Iris pigment epithelial cell (primary cell): ENCODE measurements at places on chromosomes 3 and 15.

DNA sequence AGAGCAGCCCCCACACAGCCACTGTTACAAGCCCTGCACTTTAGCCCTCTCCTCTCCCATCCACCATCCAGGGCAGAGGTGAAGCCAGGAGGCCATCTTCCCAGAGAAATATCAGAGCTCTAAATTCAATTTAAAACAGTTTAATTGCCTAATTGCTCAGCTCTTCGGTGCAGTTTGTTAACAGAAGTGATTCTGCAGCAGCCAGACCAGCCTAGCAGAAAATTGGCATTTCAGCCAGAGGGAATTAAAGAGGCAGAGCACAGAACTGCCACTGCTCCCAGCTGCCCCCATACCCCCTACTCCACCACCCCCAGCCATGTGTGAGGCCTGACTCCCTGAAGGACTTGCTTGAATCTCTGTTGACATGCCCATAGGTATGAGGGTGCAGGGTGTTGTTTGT, 38.5 kb downstream of the TPRA1 start:
- no peak for DNase-seq

DNA sequence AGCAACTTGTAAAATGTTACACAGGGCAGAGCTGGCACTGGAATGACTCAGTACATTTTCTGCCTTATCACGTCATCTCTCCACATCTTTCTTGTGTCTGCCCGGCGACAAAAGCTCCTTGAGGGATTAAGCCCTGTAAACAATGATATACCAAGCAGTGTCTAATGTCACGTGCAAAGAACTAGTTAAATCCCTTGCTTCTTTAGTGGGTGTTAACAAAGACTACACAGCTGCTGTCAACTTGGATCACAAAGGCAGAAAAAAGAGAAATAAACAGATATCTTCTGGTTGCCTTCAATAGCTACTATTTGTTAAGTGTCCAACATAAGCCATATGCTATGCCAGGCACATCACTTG, 48.1 kb upstream of the FRMD4B start:
- no peak for DNase-seq

DNA sequence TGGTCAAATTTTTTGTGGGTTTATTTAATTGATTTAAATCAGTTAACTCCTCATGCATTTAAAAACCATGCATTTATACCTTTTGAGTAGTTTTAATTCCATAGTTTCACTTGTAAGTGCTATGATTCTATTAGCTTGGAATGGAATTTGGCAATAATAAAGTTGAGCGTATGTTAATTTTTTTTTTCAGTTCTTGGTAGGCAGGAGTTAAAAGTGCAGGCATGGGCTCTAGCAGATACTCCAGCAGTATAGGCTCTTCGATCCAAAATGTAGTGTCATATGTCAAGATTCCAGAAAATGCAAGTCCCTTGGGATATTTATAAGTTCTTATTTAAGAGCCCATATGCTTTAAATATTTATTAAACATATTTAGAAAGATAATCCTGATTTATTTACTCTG, 70.3 kb downstream of the LYSMD4 start:
- no peak for DNase-seq

DNA sequence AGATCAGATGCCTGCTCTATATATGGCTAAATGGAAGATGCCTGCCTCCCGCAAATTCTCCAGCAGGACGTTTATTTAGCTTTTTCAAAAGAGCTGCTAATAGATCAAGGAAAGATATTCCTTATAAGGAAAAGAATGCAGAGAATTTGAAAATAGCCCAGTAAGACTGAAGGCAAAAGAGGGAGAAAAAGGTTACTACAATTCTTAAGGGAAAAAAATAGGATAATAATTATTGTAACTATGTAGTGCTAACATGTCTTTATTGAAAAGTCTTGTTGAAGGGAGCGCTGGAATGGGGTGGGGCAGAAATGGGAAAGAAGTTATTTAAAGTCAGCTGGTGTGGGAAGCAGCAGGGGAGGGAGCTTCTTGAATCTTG, 2.9 kb downstream of the TPM1 start:
- peak; percentile 28 for DNase-seq

DNA sequence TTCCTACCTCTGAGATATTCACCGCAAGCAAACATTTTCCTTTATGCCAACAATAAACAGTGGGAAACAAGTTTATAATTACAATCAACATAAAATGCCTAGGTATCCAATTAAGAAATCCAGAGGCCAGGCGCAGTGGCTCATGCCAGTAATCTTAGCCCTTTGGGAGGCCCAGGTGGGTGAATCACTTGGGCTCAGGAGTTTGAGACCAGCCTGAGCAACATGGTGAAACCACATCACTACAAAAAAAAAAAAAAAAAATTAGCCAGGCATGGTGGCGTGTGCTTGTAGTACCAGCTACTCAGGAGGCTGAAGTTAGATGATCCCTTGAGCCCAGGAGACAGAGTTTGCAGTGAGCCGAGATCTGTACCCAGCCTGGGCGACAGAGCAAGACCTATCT, 17.3 kb downstream of the TBC1D2B start:
- no peak for DNase-seq

DNA sequence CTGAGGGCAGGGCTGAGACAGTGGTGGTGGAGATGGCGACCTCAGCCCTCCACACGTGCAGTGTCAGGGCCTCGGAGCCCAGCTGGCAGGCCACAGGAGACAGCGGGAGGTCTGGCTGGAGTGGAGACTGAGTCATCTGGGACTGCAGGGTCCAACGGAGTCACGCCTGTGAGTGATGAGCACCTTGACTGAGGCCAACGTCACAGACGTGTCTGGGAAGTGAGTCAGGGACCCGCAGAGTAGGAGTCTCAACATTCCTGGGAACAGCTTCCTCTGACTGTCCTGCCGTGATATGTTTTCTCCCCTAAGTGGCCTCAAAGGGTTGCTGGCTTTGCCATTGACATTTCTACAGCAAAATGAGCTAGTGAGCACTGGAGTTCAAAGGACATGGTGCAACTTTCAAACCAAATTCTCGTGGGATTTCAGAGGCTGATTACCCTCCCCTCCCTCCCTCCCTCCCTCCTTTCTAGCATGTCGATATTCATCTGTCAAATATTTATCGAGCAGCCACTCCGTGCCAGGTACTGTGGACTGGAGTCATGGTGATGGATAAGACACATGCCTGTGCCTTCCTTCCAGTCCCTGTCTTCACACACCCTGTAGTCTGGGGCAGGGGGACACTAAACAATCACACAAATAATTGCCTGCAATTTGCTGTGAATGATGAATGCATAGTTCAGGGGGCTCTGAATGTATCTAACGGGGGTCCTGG, 53.3 kb upstream of the AMOTL2 start:
- peak; percentile 98 for DNase-seq

GRCh38 chr15:93982226-93982727, 249.1 kb upstream of the MCTP2 start:
- no peak for DNase-seq

- DNase-seq, result peak; percentile 97
Observed at GRCh38 chr15:61049934-61050333, 179.2 kb downstream of the RORA start.

DNA sequence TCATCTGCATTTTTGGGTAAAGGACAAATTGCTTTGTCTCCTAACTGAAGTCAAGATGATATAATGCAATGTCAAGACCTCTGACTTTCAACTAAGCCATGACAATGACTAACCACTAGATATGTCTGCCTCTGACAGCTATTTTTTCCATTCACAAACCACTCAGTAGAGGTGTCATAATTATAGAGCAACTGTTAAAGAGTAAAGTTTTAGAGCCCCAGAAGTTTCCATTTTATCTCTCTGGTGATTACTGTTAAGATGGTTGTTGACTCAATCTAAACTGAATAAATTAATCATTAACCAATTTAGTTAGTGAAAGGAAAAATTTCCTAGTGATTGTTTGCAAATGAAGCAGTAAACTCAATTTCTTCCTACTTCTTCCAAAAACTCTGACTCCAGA, 779.9 kb downstream of the GRM7 start:
- no peak for DNase-seq

DNA sequence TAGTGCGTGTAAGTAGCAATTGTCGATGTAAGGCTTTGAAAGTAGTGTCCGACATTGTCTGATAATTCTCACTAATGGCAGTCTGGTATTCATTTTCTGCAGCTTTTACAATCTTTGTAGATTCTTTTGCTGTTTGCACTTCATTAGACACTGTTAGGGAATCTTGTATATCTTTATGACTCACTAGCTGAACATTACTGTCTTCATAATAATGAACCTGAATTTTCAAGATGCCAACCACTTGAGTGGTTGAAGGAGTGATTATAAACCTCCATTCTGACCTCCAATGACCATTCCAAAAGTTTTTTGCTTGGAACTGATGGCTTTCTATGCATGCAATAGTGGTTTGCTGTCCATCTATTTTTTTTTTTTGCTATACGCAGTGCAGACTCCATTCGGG, 76.4 kb upstream of the MFGE8 start:
- peak; percentile 74 for DNase-seq

DNA sequence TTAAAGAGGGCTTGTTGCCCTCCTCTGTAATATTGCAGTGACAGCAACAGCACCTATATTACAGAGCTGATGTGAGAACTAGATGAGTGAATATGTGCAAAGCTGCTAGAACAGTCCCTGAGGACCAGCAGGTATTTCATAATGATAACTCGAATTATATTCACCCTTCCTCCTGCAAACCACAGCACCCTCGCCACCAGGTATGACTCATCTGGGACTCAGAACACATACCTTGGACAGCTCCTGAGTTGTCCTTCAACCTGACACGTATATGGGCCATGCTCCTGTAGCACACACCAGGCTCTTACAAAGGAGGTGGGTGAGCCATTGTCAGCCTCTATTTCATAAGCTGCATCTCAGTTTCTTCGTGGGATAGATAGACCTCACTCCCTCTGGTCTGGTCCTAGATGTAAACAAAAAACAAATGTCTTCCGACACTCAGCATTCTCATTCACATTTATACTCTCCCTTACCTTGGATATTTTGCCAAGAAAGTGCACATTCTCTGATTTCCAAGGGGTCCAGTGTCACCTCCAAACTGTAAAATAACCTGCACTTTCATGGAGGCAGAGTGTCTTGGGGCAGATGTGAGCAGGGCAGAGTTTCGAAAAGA, 124.5 kb downstream of the TLE3 start:
- DNase-seq, result peak; percentile 61

- peak; percentile 75 for DNase-seq
Observed at GRCh38 chr3:38327335-38328009, 19.1 kb upstream of the XYLB start.

GRCh38 chr3:138899351-138899991, 47.5 kb downstream of the FOXL2 start:
- no peak for DNase-seq

DNA sequence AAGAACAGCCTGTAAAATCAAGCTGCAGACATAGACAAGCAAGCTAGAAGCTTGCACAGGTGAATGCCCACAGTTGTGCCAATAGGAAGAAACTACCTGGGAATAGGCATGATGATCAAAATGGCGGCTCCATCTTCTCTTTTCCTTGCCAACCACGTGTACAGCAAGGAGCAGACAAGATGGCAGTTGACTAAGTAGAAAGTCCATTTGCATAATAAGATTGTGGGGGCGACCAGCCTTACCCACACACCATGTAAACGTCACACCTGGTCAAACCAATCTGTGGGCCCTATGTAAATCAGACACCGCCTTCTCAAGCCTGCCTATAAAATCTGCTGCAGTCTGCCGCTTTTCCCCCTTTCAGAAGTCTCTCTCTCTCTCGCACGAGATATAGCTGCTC, 25.1 kb upstream of the ANKRD34C start:
- no peak for DNase-seq

- DNase-seq, result no peak
Observed at GRCh38 chr15:40486066-40486770, 15.4 kb downstream of the CHST14 start.
